ENCODE measurements at places on chromosomes 1 and 21. TPM values are rescaled to one million over a fixed set of nuclear protein-coding genes. Genes with fewer than 3 reads are reported as not detected.

DNA sequence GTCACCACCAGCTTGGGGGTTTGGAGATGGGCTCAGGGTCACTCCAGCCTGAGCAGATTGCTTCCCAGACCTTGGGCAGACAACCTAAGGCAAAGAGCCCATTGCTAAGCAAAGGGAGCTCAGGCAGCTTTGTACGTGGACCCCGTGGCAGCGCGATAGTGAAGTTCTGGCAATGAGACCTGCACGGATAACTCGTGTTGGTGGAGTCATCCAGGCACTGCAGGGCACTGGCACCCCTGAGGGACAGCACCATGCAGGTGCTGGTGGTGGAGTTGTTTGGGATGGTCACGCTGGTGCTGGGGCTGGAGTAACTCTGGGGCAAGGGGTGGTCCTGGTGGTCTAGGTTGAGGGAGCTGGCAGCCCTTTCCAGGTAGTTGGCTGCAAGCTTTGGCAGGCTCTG lies 13.6 kb upstream of the HSPG2 start:
- H3K27ac ChIP-seq, result no peak overlapping the region
- no peaks in the 10 kb centered on the region for H3K27me3 ChIP-seq
- H3K36me3 ChIP-seq, result no peaks in the 10 kb centered on the region
- no peak for DNase-seq
- H3K4me1 ChIP-seq, result peaks cover 13% of the 10 kb centered on the region

DNA sequence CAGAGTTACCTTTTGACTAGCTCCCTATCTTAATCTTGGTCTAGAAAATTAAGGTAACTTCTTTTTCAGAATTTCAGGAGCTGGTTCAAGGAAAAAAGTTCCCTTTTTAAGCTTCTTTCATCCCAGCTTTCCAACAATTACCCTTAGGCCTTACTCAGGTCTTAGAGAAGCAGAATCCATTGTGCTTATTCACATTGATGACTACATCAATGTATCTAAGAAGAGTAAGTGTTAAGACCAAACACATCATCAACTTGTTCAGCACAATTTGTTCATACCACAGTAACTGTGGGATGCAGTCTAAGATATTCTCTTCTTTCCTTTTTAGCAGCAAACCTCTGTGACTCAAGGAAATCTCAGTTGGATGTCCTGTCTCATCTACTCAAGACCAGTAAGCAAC lies 4.1 kb downstream of the MRPL9 start:
- no peaks in the 10 kb centered on the region for H3K27me3 ChIP-seq
- H3K27ac ChIP-seq, result no peak overlapping the region
- peaks cover 6% of the 10 kb centered on the region for H3K4me1 ChIP-seq
- DNase-seq, result no peak
- H3K4me3 ChIP-seq, result no peak overlapping the region

- no peaks in the 10 kb centered on the region for H3K27me3 ChIP-seq
- no peaks in the 10 kb centered on the region for H3K36me3 ChIP-seq
- DNase-seq, result no peak
- H3K4me1 ChIP-seq, result no peaks in the 10 kb centered on the region
These were observed 51.2 kb downstream of the IL23R start for GRCh38 chr1:67217417-67217816.

The PDE4B gene
- total RNA-seq, result 26.9 TPM

The IKBKE gene
- total RNA-seq, result 12.5 TPM

All from lower lobe of right lung (tissue), 2 donors.